Osteoblast (primary cell): ENCODE measurements at places on chromosomes 2 and 18. TPM values are rescaled to one million over a fixed set of nuclear protein-coding genes. Genes with fewer than 3 reads are reported as not detected.
A peak's percentile ranks its signal among the peaks of the same experiment; 100 is the strongest.

- H3K4me3 ChIP-seq: no peak overlapping the region
- no peak for DNase-seq
- H3K27me3 ChIP-seq: no peaks in the 10 kb centered on the region
- H3K27ac ChIP-seq: peak overlapping the region; percentile 4
Observed at GRCh38 chr2:40030456-40030975, 251.5 kb upstream of the THUMPD2 start.

CCDC121 gene
- 1.1 and 1.2 TPM in 2 replicates for total RNA-seq

DNA sequence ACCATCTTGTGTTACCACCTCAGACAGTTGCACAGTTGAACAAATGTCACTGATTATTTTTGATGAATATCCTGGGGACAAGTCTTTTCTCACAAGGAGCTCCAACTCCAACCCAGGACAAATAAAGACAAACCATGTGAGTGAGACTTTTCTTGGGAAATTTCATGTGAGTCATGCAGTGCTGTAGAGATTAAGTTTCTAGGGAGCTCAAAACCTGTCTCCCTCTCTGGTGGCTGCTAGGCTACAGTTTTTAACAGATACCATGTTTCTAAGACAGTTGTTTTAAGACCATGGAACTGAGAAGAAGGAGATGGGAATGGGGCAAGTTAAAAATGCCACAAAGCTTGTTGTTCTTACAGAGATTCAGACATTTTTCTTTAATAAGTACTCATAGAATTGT lies 255.5 kb downstream of the RIT2 start:
- peak; percentile 0 for DNase-seq
- H3K36me3 ChIP-seq: no peaks in the 10 kb centered on the region
- no peaks in the 10 kb centered on the region for H3K27me3 ChIP-seq
- H3K27ac ChIP-seq: no peak overlapping the region

DNA sequence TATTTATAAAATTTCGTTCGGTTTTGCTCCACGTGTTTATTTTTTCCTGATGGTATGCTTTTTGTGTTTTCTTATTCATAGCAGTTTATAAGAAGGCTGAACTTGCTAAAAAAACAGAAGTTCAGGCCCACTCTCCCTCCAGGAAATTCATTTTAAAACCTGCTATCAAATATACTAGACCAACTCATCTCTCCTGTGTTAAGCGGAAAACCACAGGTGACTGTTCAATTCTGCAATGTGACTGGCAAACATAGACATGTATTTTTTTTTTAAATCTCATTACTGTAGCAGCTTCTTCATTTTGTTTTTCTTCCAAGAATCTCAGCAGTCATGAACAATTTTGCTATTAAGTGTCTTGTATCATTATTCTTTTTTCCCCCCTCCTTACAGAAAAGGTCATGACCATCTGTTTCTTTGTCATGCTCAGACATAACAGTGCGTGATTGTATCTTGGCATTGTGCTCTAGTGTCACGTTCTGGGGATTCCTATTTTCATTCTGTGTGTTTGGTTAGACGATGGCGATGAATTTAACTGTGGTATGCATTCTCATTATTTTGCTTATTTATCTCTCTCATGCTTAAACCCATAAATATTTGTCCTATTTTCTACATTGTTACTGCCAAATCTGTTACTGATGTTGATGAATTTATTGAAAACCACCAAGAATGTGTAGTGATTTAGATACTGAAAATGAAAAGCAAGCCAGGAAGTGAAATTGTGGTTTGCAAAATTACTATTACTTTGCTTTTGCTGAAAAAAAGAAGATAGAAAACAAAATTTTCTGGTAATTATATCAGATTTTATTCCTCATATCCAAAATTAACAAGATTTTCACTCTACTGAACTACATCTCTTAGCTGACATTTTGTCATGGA lies 74.6 kb upstream of the UNC80 start:
- no peaks in the 10 kb centered on the region for H3K27me3 ChIP-seq
- H3K4me1 ChIP-seq: no peaks in the 10 kb centered on the region
- DNase-seq: no peak
- no peaks in the 10 kb centered on the region for H3K36me3 ChIP-seq
- H3K27ac ChIP-seq: no peak overlapping the region

DNA sequence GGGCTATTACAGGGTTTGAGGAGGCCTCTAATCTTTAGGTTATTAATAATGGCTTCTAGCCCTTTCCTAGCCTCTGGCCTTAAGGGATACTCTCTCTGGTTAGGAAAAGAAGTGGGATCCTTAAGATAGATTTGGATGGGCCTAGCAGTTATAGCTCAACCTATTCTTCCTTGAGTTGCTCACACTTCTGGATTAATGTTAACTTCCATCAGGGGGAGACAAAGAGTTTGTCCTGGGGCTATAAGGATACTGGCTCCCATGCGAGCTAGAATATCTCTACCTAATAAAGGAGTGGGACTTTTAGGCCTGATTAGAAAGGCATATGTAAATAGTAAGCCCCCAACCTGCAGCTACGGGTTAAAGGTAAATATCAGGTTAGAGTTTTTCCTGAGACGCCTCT lies 14.3 kb upstream of the PTH2R start:
- no peaks in the 10 kb centered on the region for H3K36me3 ChIP-seq
- no peak overlapping the region for H3K4me3 ChIP-seq
- H3K4me1 ChIP-seq: no peaks in the 10 kb centered on the region
- no peak for DNase-seq
- no peaks in the 10 kb centered on the region for H3K27me3 ChIP-seq
- no peak overlapping the region for H3K27ac ChIP-seq

DNA sequence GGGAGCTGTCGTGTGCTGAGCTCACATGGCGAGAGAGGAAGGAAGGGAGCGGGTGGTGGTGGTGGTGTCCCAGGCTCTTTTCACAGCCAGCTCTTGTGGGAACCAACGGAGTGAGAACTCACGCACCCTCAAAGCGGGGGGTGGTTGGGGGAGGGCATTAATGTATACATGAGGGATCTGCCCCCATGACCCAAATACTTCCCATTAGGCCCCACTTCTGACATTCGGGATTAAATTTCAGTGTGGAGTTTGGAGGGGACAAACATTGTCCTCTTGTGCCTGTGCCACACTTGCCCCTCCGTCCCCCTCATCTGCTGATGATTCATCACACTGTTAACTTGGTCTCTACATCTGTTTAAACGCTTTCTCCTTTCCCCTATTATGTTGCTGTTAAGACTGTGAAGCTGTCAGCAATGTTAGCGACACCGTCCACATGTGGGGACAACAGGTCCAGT lies 22.5 kb downstream of the INPP4A start:
- no peak overlapping the region for H3K4me3 ChIP-seq
- H3K36me3 ChIP-seq: no peaks in the 10 kb centered on the region
- no peak overlapping the region for H3K27ac ChIP-seq
- DNase-seq: no peak
- H3K4me1 ChIP-seq: peaks cover 17% of the 10 kb centered on the region

DNA sequence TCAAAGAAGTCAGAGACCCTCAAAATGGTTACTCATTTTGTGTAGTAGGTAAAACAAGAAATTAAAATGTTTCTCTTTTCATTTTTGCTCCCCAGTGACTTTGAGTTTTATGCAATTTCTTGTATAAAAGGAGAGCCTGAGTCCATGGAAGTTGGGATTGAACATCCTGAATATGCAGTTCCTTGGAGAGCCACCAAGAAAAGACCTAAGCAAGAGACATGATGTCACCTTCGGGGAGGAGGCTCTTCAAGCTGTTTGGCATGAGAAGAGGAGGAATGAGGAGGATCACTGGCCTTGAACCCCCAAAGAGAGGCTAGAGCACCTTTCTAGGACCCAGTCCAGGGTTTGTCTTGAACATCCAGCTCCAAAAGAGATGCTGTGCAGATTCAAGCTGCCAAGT lies 83.5 kb upstream of the STPG4 start:
- H3K36me3 ChIP-seq: no peaks in the 10 kb centered on the region
- no peak for DNase-seq
- H3K4me1 ChIP-seq: peaks cover 19% of the 10 kb centered on the region
- H3K4me3 ChIP-seq: no peak overlapping the region

GRCh38 chr2:19355931-19356544 lies 2.4 kb downstream of the OSR1 start:
- peak overlapping the region; percentile 93 for H3K4me3 ChIP-seq
- peaks cover 7% of the 10 kb centered on the region for H3K4me1 ChIP-seq
- no peak overlapping the region for H3K27ac ChIP-seq
- DNase-seq: no peak

DNA sequence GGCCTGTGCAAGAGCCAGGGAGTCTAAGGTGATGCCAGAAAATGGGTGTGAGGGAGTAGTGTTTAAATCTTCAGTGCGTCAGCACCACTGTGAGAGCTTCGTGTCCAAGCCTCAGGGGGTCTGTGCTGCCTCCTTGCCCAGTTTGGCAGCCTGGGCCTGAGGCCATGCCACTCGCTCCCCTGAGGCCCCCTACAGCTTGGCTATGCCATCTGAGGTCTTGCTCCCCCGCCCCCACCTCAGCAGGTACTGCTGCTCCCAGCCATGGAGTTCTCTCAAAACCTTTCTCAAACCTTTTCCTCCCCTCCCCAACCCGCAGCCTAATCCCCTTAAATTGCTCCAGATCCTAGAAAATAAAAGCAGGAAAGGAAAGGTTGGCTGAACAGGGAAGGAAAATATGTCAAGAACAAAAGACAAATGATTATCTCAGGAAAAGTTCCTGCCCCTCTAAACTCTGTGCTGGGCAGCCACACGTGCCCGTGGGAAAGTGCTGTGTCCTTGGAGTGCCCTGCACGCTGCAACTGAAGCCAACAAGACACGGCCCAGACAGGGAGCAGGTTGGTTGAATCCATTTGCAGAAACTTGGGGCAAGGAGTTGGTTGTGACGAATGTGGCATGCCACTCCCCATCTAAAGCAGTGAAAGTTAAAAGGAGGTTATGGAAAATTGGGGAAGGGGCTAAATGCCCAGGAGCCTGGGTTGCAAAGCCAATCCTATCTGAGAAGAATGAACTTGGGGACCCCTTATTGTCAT lies 61.2 kb downstream of the ATOH8 start:
- no peaks in the 10 kb centered on the region for H3K27me3 ChIP-seq
- peaks cover 12% of the 10 kb centered on the region for H3K4me1 ChIP-seq
- no peak overlapping the region for H3K4me3 ChIP-seq
- H3K36me3 ChIP-seq: no peaks in the 10 kb centered on the region
- no peak overlapping the region for H3K27ac ChIP-seq

LYPD6B gene
- total RNA-seq: 2.5 and 2.9 TPM in 2 replicates

- H3K4me3 ChIP-seq: no peak overlapping the region
- H3K36me3 ChIP-seq: no peaks in the 10 kb centered on the region
- no peaks in the 10 kb centered on the region for H3K4me1 ChIP-seq
- no peak for DNase-seq
Observed at GRCh38 chr2:10545556-10545955, 97.4 kb upstream of the ODC1 start.

DNA sequence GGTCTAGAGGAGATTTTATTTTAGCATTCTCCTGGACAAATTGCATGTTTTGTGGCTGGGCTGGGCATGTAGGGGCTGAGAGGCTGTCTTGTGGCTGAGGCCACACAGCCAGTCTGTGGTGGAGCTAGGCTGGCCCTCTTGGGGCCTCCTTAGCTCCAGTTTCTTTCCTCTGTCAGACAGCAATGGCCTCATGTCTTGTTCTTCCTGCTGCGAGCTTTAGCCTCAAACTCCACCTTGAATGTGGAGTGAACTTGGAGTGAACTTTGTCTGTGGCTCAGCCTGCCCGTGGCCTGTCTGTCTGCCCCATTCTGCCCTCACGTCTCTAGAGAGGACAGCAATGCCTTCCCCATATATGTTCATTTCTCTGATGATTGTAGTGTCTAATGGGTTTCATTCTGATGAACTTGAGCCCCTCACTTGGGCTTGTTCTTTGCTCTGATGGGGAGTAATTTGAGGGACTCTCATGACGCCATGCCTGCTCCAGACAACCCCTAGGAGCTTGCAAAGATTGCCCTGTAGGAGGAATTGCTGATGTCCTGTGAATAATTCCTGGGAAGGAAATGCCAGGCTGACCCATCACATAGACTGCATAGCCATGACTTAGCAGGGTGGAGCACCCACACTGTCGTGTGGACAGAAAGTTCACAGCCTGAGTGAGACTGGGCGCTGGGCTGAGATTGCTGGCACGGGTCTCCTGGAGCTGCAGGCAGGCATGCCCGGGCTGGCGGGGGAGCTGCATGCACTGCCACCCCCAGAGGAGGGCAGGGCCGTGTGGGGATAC lies 42.6 kb downstream of the ASAP2 start:
- DNase-seq: peak; percentile 81
- peaks cover 52% of the 10 kb centered on the region for H3K4me1 ChIP-seq
- H3K36me3 ChIP-seq: no peaks in the 10 kb centered on the region
- H3K4me3 ChIP-seq: peak overlapping the region; percentile 9

DNA sequence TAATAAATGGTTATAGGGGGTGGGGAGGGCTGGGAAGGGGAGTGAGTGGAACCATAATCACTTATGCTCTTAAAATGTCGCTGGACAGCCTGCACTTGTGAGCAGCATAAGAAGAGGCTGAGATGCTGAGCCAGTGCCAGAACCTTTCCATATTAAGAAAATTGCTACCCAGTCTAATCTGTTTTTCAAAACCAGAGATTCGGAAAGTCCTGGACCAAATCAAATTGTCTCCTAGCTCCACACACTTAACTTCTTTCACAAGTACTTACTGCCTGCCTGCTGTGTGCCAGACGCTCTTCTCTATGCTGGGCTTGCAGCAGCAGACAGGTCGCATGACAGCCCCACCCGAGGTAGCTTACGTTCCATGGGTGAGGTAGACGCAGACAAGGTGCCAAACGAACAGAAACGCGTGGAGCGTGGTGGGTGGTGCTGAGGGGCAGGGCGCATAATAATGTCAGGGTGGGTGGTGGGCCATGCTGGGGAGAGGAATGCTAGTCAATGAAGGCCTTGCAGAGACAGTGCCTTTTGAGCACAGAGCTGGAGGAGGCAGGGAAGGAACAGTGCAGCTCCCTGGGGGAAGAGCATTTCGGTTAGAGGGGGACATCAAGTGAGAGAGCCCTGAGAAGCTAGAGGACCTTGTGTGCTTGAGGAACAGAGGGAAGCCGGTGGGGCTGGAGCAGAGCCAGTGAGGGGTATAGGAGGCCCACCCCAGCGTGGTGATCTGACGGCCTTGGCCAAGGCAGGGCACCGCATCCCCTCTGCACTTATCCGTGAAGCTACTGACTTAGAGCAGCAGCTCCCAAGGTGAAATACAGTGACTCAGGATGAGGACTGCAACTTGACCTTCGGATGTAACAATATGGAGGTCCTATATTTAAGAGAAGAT lies 123.5 kb upstream of the DAPL1 start:
- no peaks in the 10 kb centered on the region for H3K27me3 ChIP-seq
- H3K4me1 ChIP-seq: peaks cover 19% of the 10 kb centered on the region
- no peak overlapping the region for H3K4me3 ChIP-seq
- H3K36me3 ChIP-seq: peaks cover 49% of the 10 kb centered on the region
- no peak overlapping the region for H3K27ac ChIP-seq

SULT1C2 gene
- total RNA-seq: 0.36 and 1.2 TPM in 2 replicates

ACMSD gene
- not detected in 2 replicates for total RNA-seq

DNA sequence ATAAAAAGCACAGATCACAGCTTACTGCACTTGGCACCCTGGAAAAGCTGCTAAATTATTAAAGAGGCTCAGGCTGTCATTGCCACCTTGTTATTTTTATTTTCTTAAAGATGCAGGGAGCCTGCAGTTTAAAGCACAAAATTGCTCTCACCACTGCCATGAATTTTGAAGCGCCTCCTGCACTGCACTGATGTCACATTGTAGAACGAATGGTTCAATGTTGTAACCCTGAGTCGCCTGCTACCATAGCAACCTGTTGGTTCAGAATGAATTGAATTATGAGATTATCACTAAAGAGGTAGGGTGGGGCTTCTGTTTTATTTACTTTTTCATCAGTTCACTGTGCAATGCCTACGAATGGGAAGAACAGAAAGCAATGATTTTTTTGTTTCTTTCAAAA lies 16.5 kb downstream of the SCG2 start:
- no peak overlapping the region for H3K4me3 ChIP-seq
- no peak for DNase-seq

- H3K36me3 ChIP-seq: no peaks in the 10 kb centered on the region
- peak; percentile 21 for DNase-seq
- no peaks in the 10 kb centered on the region for H3K27me3 ChIP-seq
- no peaks in the 10 kb centered on the region for H3K4me1 ChIP-seq
- H3K27ac ChIP-seq: no peak overlapping the region
Observed at GRCh38 chr18:57167617-57168308, 20.9 kb downstream of the BOD1L2 start.
